ENCODE measurements at places on chromosomes 5 and 9.

- DNase-seq: no peak
Measured at GRCh38 chr9:72817413-72817812, 135.4 kb downstream of the ALDH1A1 start.

DNA sequence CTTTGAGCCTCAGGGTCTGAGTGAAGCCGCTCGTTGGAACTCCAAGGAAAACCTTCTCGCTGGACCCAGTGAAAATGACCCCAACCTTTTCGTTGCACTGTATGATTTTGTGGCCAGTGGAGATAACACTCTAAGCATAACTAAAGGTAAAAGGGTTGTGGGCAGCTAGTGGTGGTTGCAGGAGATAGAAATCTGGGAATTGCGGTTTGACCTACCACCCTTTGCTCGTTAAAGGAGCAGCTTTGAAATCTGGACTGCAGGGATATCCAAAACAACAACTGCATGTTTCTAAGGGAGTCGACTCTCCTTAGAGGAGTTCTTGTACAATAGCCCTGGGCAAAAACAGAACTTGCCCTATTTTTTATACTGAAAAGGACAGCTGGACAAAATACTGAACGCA is 19.0 kb downstream of the ABL1 start:
- DNase-seq: no peak

DNA sequence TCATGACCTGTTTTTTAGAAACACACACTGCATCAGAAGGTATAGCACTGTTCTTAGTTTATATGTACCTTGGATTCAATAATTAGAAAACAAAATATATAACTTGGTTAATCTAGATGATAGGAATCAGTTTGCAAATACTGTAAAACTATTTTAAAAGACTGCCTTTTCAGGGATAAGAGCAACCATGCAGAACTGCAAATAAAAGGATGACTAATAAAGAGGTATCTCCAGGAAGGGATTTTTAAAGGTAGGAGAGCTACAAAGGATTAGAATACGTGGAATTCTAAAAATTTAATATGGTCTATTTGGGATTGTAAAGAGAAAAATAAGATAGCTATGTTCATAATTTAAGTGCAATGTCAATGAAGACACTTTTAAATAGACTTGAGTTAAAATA is 9.4 kb downstream of the GABRA1 start:
- DNase-seq: no peak

GRCh38 chr5:22352493-22352892 is 500.7 kb downstream of the CDH12 start:
- no peak for DNase-seq

DNA sequence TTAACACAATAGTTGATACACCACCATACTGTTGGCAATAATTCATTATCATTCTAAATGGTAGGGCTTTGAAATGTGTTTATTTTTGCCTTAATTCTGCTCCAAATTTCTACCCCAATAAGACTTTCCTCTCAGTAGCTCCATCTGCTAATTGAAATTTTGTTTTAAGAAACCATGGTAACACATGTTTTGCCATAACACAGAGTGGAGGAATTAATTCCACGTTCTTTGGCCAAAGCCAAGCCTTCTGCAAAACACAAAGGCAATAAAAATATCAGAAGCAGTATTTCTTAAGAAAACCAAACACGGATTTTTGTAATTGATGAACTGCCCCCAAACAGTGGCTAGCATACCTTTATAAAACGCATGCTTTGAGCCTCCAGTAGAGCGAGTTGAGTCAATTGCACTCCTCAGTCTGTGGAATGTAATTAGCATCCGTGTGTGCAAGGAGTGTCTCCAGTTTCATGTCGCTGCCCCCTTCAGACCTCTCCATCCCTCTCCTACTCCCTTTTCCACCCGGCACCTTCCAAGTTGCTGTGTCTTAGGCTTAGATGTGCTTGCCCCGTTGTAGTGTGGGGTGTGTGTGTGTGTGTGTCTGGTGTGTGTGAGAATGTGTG is 58.2 kb upstream of the CKS2 start:
- no peak for DNase-seq

DNA sequence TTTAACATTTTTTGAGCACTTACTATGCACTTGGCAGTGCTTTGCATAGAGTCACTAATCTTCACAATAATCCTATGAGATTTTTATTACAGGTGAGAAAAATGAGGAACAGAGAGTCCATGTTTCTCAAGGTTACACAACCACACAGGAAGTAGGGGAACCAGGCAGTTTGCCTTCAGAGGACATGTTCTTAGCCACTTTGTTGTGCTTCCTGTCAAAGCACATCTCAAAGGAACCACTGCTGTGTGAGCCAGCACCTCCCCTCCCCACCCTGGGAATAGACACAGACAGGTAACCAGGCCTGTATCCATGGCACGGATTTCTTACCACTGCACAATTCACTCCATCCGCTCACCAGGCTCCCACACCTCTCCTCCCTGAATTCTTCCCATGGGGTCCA is 6.3 kb upstream of the DNAJB5 start:
- no peak for DNase-seq

DNA sequence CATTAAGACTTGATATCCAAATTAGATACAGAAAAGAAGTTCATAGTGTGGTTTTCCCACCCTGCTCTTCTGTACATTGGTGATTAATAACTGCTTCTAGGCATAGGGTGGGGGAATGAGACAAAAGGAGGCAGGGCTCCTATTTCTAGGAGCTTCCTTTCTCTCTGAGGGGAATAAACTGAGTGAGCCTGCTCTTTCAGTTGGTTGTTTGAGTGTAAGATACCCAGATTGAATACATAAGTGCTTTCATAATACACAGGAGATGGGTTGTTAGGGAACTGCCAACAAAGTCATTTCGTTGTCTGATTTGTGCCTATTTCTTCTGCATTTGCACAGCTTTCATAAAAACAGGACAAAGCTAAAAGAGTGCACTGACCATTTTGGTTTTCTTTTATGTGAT is 48.9 kb upstream of the TTC23L start:
- no peak for DNase-seq

- DNase-seq: no peak
Measured at GRCh38 chr5:136016945-136017530, 11.8 kb upstream of the TGFBI start.

DNA sequence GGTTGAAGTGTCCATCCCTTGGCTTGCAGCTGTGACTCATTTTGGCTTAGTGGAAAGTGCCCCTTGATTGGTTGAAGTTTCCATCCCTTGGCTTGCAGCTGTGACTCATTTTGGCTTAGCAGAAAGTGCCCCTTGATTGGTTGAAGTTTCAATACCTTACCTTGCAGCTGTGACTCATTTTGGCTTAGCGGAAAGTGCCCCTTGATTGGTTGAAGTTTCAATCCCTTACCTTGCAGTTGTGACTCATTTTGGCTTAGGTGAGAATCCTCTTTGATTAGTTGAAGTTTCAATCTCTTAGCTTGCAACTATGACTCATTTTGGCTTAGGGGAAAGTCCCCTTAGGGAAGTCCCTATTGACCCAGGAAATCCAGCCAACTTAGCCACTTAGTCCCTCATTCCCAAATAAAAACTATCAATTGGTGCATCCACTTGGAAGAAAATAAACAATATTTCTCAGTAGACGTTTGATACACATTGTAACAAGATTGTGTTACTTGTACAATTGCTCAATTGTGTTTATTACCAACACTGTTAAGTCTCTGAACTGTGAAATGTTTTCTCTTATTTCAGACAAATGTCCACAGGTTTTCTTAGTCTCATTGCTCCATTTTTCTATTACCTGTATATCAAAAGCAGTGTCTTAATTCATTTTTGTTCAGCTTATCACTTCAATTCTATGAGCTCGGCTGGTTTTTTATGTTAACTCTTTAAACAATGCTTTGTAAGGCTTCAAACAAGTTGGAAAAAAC is 2308.8 kb upstream of the ACO1 start:
- no peak for DNase-seq

DNA sequence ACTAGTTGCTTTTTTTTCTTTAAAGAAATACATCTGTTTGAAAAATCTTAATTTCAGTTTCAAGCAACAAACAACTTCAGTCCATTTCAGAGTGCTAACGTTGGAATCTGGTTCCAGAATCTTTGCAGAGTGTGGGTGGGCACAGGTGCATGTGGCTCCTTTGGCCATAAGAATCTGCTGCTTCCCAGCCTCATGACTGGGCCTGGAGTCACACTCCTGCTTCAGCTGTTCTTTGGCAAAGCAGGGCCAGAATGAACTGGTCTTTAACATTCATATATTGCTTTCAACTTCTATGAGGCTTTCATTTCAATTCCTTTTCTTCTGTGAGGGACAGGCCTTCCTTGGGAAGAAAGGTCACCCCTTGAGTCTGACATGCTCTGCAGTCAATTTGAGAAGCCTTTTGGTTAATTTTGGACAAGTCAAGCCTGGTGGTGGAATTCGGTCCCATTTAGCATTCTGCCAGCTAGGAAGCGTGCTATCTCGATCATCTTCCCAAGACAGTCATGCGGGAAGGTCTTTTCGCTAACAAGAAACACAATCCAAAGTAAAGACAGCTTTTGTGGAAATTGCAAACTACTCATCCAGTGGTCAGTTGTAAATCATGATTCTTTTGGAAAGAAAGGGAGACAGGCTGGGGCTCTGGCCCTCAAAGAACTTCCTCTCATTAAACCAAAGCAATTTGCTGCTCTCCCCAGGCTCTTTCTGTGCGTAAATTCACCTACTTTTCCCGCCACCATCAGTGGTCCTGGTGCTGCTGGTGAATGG is 55.2 kb downstream of the SLC1A3 start:
- DNase-seq: no peak

- DNase-seq: no peak
Measured at GRCh38 chr9:102768002-102768401, 227.1 kb upstream of the CYLC2 start.

DNA sequence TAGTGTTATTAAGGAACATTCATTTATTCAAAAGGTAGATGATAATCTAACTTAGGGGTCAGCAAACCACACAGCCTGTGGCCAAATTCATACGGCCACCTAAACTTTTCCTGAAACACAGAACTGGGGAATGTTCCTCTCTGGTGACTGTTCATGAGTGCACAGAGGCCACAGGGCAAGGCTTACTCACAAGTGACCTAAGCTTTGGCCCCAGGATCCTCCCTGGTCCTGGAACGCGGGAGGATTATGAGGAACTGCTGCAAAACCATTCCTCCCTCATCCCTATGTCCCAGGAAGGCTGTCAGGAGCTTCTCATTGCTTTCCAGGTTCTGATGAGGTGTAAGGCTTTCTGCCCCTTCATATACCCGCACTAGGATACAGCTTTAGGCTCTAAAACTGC is 397.6 kb downstream of the SEMA5A start:
- DNase-seq: no peak

DNA sequence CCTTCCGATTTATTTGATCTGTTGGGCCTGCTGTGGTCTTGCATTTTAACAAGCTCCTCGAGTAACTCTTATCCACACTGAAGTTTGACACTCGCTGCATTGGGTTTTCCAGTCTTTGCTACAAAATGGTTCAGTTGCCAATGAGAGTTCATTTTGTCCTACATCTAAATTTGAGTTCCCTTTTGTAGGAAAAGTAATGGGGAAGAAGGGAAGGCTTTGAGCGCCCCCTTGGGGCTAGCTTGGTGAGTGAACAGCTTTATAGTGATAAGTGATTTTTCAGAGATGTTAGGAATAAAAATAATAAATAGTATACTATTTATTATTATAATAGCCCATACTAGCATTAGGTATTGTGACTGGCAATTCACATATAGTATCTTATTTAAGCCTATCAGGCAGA is 89.9 kb upstream of the GNAQ start:
- DNase-seq: peak; percentile 74

DNA sequence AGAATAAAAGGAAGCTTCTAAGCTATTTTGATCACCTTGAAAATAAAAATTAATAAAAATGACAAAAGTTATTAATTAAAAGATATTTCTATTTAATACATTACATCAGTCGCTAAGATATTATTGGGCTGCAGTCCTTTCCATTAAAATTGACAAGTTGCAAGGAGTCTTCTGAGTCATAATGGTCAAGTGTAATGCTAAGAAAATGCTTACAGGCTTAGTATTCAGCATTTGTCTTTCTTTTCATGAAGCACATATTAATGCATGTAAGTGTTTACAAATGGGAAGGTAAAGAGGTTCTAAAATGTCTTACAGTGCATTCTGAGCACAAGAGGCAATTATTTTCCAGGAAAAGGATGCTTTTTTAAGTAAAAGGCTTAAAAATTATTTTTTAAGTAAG is 17.3 kb downstream of the SPINK9 start:
- DNase-seq: no peak

- DNase-seq: no peak
Measured at GRCh38 chr9:110136802-110137201, 71.2 kb downstream of the C9orf152 start.

DNA sequence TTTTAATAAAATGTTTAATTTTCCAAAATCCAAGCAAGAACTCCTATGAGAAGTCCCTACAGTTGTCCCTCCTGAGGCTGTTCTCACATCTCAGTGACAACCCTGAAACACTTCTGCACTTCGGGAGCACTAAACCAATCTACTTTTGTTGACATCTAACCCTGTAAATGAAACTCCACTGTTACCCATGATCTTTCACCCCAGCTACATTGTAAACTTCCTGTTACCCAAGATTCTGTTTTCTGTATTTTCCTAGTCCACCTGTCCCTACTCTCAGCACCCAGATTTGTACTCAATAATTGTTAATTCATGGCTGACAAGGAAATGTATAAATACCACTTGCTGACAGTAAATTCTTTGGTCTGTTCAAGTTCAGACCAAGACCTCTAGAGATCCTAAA is 153.7 kb downstream of the NR2F1-AS1 start:
- no peak for DNase-seq

- no peak for DNase-seq
Measured at GRCh38 chr5:903756-904096, 11.0 kb downstream of the TRIP13 start.

DNA sequence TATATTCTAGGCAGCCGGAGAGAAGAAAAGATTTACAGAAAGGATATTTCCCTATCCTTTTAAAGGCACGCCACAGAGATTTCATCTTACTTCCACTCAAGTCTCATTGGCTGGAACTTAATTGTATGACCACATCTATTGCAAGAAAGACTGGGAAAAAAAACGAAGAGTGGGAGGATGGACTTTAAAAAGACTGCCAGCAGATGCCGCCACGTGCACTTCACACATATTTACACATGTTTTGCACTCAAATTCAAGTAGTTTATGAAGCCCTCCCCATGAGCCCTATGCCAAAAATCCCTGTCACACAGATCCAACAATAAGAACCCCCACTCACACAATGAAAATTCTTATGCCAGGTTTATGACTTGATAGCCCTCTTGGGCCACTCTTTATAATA is 138.5 kb upstream of the TYRP1 start:
- DNase-seq: peak; percentile 26

- peak; percentile 36 for DNase-seq
Measured at GRCh38 chr9:98978231-98978681, 34.5 kb downstream of the COL15A1 start.
